ENCODE measurements at places on chromosomes 7 and 10.

DNA sequence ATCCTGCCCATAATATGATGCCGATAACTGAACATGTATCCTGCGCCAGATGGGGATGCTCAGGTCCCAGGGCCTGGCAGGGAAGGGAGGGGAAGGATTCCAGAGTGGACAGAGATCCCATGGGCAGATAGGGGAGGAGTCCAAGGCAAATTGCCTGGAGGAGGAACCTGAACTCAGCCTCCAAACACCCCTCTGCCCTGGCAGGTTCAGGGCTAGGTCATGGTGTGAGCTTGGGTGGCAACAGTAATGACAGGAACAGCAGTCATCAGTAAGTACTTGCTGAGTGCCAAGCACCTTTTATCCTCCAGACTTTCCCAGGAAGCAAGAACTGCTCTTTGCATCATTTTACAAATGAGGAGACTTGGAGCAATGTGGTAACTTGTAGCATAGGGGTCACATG is 3.8 kb upstream of the PALD1 start:
- DNase-seq = no peak

DNA sequence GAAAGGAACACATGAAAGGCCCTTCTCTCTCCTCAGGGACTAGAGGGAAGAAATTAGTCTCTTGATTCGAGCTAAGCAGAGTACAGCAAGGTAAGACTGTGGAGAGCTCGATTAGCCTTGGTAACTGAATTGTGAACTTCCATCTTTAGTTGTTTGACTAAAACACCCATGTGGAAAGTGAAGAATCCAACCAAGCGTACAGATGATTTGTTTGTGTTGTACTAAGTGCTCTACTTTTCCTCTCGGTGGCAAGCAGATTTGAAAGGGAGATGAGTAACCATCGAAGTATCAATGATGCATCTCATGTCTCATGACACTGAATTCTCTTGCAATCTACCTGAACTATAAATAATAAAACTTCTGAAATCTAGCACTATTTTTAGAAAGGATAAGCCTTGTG is 80.7 kb downstream of the FZD1 start:
- DNase-seq = no peak

DNA sequence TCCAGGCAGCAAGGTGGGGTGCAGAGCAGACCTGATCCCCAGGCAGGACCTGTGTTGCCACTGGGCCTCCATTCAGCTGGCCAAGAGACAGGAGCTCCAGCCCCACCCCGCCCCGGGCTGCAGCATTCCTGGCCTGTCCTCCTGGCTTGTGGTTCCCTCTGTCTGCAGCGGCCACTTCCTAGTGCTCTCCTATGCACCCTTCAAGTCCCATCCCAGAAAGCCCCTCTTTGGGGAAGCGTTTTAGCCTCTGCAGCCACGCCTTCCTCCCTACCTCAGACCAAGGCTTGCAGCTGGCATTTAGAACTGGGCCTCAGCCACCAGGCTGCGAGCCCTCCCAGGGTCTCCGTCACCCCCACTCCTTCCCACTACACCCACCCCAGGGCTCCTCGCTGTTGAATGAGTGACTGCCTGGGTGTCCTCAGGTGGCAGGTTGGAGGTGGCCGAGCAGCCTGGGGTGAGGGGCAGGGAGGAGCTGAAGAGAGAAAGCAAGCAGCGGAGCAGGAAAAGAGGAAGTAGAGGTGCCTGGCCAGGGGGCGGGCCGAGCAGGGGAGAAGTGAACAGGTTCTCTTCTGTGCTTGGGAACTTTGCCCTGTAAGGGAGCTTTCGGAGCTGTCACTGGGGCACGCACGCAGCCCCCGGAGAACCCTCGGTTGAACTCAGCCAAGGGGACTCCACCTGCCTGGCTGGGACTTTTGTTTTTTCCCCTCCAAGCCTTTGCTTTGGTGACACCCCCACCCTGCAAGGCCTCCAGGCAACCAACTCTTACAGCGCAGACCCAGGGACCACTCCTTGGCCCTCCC is 109.1 kb upstream of the TNRC18 start:
- no peak for DNase-seq

DNA sequence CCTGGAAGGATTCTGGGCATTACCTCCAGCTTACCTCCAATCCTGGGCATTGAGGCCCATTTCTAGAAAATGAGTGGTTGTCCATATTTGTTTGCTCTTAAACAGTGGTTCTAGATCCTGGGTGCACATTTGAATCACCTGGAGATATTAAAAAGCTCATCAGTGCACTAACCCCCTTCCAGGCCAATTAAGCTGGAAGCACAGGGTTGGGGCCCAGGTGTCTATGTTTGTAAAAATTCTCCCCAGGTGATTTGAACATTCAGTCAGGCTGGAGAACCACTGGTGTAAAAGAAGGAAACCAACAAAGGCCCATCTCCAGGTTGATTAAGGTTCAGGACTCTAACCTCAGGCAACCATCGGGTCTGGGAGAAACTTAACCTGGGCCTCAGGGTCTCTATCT is 102.6 kb upstream of the NANOS1 start:
- DNase-seq = no peak

GRCh38 chr10:67852761-67853160 is 14.8 kb upstream of the DNAJC12 start:
- DNase-seq = no peak

Data from NCI-H460 (cell line).